Activated T-cell treated with anti-CD3 and anti-CD28 coated beads for 4 hours (primary cell): ENCODE measurements at places on chromosomes 7 and 10.

DNA sequence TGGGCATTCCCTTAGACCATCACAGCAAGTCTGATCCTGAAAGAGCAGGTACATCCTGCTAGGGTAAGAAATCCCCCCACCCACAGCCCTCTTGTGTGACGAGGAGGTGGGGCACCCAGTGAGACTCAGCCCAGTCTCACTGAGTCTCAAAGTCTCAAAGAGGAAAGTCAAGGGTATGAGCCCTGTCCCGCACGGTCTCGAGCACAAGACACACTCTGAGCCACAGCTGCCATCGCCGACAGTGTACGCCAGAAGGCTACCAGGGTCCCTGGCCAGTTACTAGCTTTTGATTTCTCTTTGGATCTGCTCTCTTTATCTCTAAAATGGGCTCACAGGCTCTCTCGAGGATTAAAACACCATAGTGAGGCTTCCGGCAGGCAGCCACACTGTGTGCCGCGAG is 190.2 kb downstream of the TNS3 start:
- no peak for DNase-seq

- no peak for DNase-seq
Measured at GRCh38 chr7:30046127-30046770, 18.0 kb downstream of the PLEKHA8 start.

DNA sequence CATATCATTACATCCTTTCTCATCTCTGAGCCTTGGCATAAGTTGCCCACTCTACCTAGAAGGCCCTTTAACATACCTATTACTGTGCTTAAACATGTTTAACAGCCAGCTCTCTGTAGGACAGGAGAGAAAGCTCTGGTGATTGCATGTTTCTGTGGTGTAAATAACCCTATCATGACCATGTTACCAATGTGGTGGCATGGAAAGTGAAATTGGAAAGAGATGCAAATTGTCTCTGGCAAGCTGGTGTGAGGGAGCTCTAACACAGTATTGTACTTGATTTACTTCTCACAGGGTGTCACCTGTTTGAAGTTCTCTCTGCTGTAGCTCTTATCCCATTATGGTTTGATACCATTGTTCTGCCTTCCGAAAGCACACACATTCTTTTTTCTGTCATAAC is 231.8 kb upstream of the DKK1 start:
- DNase-seq: no peak

- DNase-seq: no peak
Measured at GRCh38 chr7:79598351-79598750, 144.9 kb upstream of the MAGI2 start.

GRCh38 chr10:107022600-107023354 is 141.7 kb downstream of the SORCS1 start:
- no peak for DNase-seq

- DNase-seq: no peak
Measured at GRCh38 chr7:104900525-104901239, 113.3 kb upstream of the KMT2E start.

- no peak for DNase-seq
Measured at GRCh38 chr10:62839590-62839989, 23.4 kb upstream of the EGR2 start.

DNA sequence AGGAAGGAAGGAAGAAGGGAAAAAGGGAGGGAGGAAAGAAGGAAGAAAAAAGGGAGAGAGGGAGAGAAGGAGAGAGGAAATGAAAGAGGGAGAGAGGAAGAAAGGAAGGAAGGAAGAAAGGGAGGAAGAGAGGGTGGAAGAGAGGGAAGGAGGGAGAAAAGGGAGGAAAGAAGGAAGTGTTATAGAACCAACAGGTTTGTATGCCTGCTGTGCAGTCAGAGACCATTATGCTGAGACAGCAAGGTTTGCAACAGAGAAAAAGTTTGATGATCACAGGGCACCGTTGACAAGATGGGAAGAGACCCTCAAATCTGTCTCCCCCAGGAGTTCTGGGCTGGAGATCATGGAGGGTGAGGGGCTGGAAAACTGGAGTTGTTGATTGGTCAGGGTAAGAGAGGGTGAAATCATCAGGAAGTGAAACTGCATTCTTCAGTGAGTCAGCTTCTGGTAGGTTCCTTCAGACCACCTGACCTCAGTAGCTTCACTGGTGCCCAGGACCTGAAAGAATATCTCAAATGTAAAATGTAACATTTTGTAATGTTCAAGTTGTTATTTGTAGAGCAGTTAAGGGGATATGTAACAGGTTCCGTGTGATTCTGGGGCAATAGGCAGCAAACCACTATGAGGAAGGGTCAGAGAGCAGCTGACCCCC is 76.3 kb downstream of the JCAD start:
- no peak for DNase-seq

DNA sequence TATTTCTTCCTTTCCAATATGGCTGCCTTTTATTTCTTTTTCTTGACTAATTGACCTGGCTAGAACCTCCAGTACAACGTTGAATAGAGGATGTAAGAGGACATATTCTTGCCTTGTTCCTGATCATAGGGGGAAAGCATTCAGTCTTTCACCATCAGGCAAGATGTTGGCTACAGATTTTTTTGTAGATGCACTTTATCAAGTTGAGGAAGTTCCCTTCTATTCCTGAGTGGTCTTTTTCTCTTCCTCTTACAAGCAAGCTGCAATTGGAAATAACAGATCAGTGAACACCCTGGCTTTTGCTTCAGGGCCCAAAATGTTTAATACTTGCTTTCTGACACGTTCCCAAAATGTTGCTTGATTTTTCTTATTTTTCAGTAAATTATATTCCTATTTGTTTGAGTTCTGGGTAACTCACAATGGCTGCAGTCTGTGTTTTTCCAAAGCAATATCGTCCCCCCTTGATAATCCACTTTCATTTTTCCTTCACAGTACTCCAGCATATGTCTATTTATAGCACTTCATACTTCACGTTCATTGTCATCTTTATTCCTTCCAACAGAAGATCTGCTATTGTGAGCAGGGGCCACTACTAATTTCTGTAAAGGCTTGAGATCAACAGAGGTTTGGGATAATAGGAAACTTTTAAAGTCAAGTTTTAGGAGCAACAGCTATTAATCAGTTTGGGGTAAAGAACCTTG is 11.7 kb downstream of the CPEB3 start:
- no peak for DNase-seq

DNA sequence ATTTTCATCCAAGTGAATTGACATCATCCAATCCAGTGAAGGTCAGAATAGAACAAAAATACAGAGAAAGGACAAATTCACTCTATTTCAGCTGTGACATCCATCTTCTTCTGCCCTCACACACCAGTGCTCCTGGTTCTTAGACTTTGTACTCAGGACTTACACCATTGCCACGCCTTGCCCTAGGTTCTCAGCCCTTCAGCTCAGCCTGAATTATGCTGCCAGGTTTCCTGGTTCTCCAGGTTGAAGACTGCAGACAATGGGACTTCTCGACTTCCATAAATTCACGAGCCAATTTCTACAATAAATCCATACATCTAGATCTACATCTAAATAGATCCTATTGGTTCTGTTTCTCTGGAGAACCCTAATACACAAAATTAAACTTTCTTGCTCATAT is 181.2 kb upstream of the KCND2 start:
- no peak for DNase-seq

- no peak for DNase-seq
Measured at GRCh38 chr10:60093317-60093716, 187.0 kb upstream of the CCDC6 start.

DNA sequence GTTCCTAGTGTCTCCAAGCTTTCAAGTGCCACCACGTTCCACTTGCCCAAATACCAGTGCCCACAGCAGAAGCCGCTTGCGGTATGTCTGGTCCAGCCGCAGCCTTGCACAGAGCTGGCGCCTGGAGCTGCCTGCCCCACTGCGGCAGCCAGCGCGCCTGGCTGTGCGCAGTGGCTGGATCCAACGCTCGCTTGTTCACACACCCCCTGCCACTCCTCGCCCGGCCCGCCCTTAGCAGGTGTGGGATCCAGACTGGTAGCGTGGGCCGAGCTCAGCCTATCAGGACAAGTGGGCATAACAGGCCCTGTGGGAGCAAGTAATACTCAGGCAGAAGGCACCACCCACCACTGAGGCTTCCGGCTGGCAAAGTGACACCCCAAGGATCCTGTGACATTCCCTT is 294.4 kb downstream of the GRM8 start:
- no peak for DNase-seq

DNA sequence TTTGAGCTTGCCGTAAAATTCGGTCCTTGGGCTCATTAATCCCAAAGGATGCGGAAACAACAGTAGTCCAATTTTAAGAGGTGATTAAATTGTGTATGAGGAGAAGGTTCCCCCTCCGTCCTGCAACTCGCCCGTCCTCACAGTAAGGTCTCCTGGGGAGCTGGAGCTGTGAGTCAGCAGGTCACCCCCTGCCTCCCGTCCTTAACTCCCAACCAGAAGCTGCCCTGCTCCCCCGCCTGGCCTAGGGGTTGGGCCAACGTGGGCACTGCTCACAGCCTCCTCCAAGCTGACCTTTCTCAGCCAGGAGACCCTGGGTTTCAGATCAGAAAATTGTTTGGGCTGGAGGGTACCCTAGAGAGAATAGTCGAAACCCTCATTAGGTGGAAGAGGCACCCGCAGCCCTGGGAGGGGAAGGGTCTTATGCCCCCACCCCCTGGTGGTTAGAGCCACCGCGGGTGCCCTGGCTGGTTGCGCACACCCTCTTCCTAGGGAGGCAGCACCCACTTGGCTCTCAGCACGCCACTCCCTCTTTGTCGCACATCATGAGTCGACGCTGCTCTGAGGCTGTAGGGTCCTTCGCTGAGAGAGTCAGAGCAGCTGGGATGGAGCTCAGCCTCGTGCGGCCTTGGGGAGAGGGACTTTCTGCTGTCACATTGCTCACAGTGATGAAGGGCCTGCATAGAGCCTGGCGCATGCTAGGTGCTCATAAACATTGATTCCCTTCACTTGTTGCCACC is 131.2 kb downstream of the TACC2 start:
- DNase-seq: no peak

DNA sequence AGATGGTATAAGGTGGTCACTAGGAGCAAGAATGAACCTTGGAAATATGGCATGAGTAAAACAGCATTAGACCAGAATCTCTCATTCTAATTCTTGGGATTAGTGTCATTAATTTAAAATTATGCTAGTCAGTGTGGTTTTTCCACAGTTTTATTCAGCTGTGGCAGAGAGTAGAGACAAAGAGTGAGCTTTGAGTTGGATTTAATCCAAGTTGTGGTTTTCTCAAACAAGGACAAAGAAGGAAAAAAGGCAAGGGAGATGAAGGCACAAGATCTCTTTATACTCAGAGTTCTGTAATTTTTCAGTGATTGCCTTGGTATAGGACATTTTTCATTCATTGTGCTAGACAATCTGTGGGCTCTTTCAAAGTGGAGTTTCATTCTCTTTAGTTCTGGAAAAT is 28.2 kb upstream of the AKAP9 start:
- DNase-seq: no peak

GRCh38 chr7:143929224-143929920 is 5.7 kb upstream of the OR2F2 start:
- no peak for DNase-seq

DNA sequence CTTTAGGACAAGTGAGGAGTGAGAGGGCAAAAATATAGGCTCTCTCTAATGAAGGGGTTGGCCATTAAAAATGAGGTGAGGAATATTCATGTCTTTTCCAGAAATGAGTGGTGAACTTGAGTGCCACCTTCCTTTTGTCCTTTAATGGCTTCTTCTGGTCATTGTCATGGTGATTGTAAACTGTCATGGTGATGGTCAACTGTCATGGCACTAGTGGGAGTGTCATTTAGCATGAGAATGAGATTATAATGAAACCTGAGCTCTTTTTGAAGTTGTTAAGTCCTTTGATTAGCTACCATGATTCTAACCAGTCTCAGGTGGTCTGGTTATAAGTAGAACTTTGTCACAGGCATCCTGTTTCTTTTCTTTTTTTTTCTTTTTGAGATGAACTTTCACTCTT is 524.4 kb downstream of the NEBL start:
- DNase-seq: no peak

GRCh38 chr10:17206210-17206709 is 4.8 kb upstream of the TRDMT1 start:
- peak; percentile 15 for DNase-seq

DNA sequence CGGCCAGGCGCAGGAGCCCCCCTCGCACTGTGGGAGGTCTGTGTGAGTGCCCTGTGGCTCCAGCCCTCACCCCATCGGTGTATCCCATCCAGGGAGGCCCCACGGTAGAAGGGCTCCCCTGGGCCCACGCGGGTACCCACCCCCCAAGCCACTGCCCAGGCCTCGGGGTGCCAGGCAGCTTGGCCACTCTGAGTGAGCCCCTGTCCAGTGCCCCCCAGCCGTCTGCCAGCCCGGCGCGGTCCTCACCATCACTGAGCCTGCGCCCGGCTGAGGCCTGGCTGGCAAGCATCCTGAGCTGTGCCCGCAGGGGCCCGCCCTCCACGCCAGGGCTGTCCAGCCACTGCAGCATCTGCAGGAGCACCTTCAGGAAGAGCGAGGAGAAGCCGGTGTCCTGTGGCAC is 19.2 kb upstream of the MICALL2 start:
- DNase-seq: no peak

- DNase-seq: no peak
Measured at GRCh38 chr7:3455806-3456595, 154.9 kb downstream of the SDK1 start.

- no peak for DNase-seq
Measured at GRCh38 chr10:121179006-121179405, 327.8 kb downstream of the WDR11 start.

DNA sequence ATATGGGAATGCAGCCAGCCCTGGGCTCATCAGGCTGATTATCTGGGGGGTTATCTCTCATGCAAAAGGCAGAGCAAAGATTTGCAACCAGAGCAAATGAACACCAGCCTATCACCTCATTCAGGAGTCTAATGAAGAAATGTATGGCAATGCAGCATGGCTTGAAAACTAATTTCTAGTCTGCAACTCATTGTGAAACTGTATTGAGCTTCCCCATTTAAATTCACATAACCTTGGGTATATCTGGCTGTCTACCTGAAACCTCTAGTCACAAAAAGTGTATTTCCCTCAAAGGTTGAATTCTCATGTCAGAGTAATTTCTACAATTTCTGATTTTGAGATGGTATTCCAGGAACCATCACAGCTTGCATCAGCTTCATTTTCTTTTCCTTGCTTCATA is 240.0 kb downstream of the SDHAF3 start:
- no peak for DNase-seq

DNA sequence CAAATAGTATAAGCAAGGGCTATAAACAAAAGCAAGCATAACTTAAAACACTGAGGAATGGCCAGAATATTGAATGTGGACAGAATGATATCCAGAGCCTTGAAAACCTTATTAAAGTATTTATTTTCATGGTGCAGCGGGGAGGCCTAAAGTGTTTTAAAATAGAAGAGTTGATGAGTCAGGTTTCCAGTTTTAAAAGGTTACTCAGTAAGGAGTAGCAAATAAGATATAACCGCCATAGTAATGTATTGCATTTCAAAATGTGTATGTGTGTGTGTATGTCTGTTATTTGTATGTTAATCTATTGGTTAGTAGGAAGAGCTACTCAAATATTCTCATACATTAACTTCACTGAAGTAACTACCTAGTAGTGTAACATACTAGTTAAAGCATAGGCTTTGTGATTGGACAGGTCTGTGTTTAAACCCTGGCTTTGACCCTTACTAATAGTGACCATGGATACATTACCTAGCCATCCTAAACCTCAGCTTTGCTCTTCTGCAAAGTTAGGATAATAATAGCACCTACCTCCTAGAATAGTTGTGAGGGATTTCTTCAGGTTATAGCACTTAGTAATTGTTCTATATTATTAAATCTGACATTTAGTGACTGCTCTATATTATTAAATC is 16.9 kb downstream of the CUTC start:
- no peak for DNase-seq
